ENCODE measurements at places on chromosomes 5 and 9.

- DNase-seq = no peak
These were observed 13.8 kb downstream of the FYB1 start for GRCh38 chr5:39205550-39205949.

DNA sequence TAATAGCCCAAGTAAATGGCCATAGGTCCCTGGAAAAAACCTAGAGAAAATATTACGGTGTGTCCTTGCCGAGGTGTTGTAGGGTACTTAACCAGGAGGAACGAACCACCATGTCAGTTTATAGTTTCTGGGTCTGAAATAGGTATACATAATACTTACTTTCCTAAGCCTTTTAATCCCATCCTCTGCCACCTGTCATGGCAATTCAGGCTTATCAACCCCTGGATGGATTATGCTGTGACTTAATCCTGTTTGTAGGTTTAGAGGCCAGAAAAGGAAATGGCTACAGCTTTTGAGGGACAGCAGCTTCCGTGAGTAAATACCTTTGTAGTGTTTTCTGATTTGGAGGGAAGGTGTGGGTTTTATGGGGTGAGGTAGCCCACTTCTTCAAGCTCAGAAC is 89.1 kb upstream of the PTPRD start:
- no peak for DNase-seq

GRCh38 chr5:37971483-37972024 is 131.7 kb upstream of the GDNF start:
- DNase-seq = no peak

GRCh38 chr9:32978051-32978450 is 23.4 kb downstream of the APTX start:
- DNase-seq = no peak

DNA sequence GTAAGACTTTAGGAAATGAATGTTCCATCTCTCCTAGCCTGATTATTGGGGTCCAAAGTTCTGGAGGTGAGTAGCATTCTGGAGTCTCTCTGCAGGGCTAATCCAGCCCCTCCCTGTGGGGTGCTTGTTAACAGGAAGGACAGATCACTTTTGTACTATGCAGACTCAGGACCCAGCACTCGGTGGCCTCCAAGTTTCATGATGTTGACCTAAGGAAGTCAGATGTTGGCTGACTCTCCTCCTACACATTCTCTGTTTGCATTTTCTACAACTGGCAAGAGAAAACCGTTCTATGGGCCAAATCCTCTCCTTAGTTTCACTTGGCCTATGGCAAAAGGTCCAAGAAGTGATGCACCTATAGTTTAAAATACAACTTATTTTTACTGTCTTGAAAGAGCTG is 5.5 kb upstream of the PDE8B start:
- no peak for DNase-seq

- no peak for DNase-seq
These were observed 51.5 kb downstream of the PPARGC1B start for GRCh38 chr5:149781612-149782011.

DNA sequence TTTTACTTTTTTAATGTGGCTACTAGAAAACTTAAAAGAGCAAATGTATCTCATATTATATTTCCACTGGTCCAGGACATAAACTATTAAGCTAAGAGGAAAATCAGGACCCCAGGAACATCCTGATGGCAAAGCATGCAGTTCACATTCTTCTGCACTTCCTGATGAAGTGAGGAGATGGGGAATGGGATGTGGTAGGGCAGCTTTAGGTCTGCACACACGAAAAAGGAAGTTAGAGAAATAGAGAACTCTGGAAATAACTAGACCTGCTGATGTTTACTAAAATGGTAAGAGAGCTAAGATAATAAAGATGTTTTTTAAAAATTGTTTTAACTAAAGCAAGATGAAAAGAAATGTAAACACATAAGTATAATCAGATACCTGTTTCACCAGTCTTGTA is 39.7 kb upstream of the NIPBL start:
- DNase-seq = no peak

DNA sequence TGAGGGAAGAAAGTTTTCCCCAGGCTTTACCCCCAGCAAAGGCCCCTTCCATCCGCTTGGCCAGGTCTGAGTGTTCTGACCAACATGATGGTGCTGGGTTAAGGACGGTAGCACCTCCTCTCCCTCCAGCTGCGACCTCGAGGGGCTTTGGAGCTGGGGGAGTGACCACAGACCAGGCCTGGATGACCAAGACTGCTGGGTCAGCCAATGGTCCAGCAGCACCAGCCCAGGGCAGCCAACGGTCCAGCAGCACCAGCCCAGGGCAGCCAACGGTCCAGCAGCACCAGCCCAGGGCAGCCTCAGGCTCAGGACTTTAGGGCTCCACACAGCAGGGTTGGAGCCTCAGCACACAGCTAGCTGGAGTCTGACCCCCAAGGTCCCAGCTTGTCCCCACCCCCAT is 57.2 kb upstream of the CNOT6 start:
- DNase-seq = no peak

DNA sequence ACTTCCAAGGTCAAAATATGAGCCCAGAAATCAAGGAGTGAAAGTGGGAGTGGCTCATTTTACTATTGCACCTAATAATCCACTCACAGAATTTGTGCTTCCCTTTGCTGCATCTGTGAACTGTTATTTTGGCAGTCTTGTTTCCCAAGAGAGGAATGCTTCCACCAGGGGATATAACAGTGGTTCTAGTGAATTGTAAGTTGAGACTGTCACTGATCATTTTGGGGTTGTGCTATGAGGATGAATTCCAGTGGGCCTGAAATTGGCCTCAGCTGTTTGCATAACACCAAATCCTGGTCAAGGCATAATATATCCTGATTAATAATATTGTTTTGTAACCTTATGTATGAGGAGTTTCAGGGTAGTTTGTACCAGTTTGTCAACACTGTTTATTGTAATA is 14.4 kb downstream of the FAM200C start:
- DNase-seq = no peak

- DNase-seq = no peak
These were observed 211.6 kb upstream of the TMEM161B start for GRCh38 chr5:88480245-88480644.

GRCh38 chr5:154758493-154758892 is 3.3 kb downstream of the LARP1 start:
- DNase-seq = no peak

- no peak for DNase-seq
These were observed at the start of gene SLC35D2 for GRCh38 chr9:96383165-96383942. TSS of gene SLC35D2 (minus strand) at chr9:96383711. CDS start at chr9:96383634, 77 bp downstream.

- no peak for DNase-seq
These were observed 395.4 kb upstream of the WWC1 start for GRCh38 chr5:167895899-167896659.

DNA sequence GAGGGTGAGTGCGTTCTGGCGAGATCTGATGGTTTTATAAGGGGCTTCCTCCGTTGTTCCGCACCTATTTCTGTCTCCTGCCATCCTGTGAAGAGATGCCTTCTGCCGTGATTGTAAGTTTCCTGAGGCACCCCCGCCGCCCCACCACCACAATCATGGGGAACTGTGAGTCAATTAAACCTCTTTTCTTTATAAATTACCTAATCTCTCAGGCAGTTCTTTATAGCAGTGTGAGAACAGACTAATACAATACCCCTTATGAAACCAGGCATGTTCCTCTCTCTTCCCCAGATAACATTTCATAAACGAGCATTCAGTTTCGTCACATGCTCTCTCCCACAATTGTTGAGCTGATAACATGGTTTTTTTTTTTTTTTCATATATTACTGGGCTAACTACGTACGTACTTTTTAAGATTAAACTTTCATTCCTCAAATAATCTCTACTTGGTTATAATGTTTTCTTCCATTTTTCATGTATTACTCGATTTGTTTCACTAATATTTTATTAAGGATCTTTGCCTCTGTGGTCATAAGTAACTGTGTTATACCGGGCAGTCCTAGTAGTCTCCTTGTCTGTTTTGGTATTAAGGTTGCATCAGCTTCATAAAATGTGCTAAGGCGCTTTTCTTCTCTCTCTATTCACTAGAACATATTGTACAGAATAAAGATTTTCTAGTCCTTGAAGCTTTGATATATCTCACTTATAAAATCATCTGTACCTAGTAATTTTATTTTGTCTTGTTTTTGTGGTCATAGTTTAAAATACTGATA is 64.9 kb upstream of the MVB12B start:
- DNase-seq = no peak

DNA sequence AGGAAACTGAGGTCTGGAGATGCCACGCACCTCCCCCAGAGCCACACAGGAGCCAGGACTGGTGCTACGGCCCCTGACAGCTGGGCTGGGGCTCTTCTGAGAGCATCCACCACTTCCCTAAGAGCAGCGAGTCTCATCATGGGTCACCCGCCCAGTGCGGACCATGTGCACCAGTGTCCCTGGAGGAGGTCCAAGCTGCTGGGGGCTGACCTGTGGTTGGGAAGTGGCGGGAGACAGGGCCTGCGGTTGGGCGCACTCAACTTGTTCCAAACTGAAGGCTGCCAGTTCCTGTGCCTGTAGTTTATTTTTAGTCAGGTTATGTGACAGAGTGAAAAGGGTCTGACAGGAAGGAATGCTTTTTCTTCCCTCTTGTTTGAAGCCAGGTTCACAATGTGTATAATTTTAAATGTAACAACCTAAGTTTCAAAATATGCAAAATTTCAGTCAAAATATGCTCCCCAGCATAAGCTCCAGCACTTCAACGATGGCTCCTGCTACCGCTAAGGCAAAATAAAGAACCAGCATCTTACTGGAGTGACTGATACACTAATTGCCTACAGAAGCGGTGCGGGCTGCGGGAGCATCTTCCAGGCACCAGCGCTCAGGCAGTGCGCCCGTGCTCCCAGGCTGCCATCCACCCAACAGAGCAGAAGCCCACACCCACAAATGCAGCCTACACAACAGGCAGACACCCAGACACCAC is 14.8 kb downstream of the BARHL1 start:
- no peak for DNase-seq

GRCh38 chr5:174111287-174111973 is 65.9 kb downstream of the NSG2 start:
- DNase-seq = no peak

DNA sequence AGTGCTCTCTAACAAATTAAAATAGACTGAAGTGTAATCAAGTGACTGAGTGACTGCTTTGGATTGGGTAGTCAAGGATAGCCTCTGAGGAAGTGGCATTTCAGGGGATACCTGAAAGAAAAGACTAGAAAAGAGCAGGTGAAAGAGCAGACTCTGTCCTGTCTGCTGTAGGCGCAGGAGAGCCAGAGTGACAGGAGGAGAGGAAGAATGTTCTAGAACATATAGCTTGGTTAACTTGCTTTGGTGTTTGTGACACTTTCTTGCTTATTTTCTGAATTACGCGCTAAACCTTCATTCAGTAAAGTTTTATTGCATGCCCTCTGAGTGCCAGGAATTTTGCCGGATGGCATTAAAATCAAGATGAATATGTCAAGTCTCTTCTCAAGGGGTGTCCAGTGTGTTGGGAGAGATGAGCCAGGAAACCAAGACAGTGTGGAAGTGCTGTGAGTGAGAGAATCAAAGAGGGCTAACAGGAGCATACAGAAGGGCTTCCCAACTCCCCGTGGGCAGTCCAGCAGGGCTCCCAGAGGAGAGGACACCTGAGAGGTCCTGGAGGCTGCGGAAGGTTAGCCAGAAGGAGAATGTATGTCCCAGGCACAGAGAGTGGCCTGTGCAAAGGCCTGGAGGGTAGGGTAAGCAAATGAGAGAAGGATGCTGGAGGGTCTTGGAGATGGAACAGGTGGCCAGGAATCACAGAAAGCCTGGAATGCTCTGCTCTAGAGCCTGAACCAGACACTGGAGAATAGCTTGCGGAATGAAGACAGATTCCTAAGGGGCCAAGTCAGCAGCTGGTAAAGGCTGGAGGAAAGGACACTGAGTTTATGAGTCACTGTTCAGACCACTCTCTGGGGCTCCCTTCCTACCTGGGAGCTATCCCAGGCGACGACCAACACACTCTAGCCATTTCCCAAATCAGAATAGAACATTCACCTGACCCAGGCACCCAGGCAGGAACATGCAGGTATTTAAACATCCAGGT is 59.3 kb downstream of the SLC22A5 start:
- no peak for DNase-seq

GRCh38 chr5:144002876-144003275 is 167.6 kb downstream of the YIPF5 start:
- DNase-seq = no peak

DNA sequence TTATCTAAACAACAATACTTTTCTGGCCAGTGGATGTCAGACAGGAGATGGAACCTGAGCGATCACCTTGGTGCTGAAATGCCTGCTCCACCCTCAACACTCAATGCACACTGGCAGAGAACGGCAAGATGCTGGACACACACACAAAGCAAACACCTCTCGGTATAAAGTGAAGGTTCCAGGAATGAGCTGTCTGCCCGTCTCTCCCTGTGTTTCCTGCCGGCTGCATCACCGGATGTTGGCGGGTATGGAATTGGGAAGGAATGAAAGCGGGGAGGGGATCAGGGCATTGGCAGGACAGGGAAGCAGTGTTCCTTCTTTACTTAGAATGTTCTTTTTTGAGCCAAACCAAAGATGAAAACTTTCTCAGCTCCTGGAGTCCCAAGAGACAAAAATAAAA is 59.2 kb downstream of the MED10 start:
- DNase-seq = no peak

DNA sequence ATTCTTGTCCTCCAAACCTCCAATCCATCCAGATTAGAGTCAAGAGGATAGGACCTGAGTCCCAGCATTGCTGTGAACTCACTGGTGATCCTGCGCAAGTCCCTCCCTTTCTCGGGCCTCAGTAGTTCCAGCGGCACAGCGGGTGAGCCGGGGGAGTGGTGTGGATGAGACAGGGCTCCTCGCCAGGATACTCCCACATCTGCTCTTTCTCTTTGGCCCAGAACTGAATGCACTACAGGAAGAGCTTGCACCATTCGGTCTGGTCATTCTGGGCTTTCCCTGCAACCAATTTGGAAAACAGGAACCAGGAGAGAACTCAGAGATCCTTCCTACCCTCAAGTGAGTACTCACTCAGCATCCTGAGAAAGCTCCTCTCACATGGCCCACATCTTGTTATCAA is 6.3 kb downstream of the GPX3 start:
- no peak for DNase-seq

- no peak for DNase-seq
These were observed 33.5 kb upstream of the TMEM252 start for GRCh38 chr9:68574150-68574549.

GRCh38 chr5:142016556-142016955 is 3.7 kb upstream of the GNPDA1 start:
- DNase-seq = no peak

GRCh38 chr5:22541037-22541436 is 312.1 kb downstream of the CDH12 start:
- DNase-seq = no peak

GRCh38 chr5:22835686-22836085 is 17.5 kb downstream of the CDH12 start:
- no peak for DNase-seq

GRCh38 chr9:83070261-83070660 is 7.3 kb upstream of the RASEF start:
- no peak for DNase-seq

- DNase-seq = no peak
These were observed 1358.4 kb downstream of the EFNA5 start for GRCh38 chr5:106312360-106312759.

DNA sequence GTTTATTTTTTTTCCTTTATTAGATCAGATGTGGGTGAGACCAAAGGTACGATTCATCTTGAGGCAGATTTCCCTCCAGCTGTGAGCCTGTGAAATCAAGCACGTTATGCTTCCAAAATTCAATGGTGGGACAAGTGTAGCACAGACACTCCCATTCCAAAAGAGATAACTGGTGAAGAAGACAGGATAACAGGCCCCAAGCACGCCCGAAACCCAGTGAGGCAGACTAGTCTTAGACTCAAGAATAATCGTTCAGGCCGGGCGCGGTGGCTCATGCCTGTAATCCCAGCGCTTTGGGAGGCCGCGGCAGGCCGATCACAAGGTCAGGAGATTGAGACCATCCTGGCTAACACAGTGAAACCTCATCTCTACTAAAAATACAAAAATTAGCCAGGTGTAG is 36.8 kb upstream of the COL5A1 start:
- no peak for DNase-seq
